ENCODE measurements at places on chromosomes 5 and 9.

GRCh38 chr9:137352511-137353222 lies 50.6 kb upstream of the NRARP start:
- DNase-seq = no peak

- DNase-seq = no peak
Measured at GRCh38 chr5:96506376-96506775, 73.3 kb upstream of the PCSK1 start.

GRCh38 chr9:20447291-20447690 lies 175.0 kb downstream of the MLLT3 start:
- DNase-seq = no peak

GRCh38 chr5:137392261-137392660 lies 106.9 kb downstream of the SPOCK1 start:
- DNase-seq = no peak

DNA sequence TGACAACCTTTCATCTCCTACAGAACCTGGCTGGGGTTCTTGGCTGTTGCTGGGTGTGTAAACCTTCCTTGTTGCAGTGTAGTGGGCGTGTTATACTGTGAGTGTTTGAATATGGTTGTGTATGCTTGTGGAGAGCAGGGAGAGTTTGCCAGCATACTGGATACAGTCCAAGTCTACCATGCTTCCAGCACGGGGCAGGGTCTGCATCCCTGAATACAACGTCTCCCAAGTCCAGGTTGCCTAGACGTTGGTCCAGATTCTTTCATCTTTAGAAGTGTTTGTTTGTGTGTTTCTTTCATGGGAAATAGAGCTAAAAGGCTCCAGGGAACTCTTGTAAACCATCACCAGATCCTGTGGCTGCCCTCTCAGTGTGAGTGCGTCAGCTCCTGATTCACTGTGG lies 46.4 kb downstream of the SYK start:
- DNase-seq = no peak

- DNase-seq = peak; percentile 41
Measured at GRCh38 chr9:114691046-114691955, 9.3 kb upstream of the TEX48 start.

GRCh38 chr5:139659695-139660101 lies 11.5 kb downstream of the CXXC5 start:
- DNase-seq = no peak

GRCh38 chr5:96904054-96904931 lies 28.0 kb downstream of the ERAP2 start:
- DNase-seq = no peak

- no peak for DNase-seq
Measured at GRCh38 chr5:65213921-65214525, 267.7 kb downstream of the ADAMTS6 start.

DNA sequence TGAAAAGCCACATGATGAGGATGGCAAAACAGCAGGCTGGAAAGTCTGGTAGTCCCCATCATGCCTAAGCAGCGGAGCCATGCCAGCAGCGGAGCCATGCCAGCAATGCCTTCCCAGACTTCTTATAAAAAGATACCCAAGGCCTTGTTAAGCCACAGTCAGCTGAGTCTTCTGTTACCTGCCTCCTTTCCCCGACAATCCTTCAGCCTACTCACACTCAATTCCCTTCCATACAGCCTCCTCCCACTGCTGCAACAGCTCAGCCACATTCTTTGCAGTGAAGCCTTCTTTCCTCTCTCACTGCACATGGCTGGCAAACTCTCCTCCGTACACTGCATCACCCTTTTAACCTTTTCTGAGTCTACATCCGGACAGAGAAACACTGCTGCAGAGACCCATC lies 114.9 kb downstream of the AUH start:
- no peak for DNase-seq

- no peak for DNase-seq
Measured at GRCh38 chr5:134714120-134714519, 24.2 kb upstream of the CAMLG start.

GRCh38 chr5:158140120-158140731 lies 281.3 kb upstream of the CLINT1 start:
- no peak for DNase-seq

GRCh38 chr9:22452415-22453010 lies 5.9 kb downstream of the DMRTA1 start:
- DNase-seq = no peak

GRCh38 chr5:54886866-54887265 lies 98.5 kb downstream of the ESM1 start:
- DNase-seq = no peak

- DNase-seq = no peak
Measured at GRCh38 chr5:88142886-88143692, 125.6 kb downstream of the TMEM161B start.

- DNase-seq = no peak
Measured at GRCh38 chr9:68678430-68678829, 26.6 kb upstream of the PIP5K1B start.

DNA sequence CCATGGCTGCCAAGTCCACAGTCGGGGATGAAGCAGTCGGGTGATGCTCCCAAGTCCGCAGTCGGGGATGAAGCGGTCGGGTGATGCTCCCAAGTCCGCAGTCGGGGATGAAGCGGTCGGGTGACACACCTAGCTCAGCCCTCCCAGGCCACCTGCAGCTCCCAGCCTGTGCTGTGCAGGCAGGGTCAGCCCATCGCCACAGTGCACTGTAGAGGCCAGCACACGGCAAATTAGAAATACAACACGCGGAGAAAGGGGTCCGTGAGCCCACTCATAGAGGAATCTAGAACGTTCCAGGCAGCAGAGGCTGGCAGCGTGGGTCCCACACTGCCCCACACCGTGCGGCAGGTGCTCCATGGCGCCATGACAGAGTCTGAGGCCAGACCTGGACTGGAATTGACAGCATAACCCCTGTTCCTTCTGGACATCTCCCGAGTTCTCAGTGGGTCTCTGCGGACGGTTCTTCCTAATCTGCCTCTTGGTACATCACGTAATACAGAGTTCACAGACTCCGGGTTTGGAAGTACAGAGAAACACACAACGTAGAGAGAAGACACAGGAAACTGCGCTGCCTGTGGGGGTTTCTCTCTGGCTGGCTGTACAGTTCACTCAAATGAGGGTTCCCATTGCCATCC lies 7.7 kb upstream of the EXOC3 start:
- DNase-seq = no peak

- DNase-seq = no peak
Measured at GRCh38 chr5:169837686-169838085, 142.6 kb downstream of the INSYN2B start.

DNA sequence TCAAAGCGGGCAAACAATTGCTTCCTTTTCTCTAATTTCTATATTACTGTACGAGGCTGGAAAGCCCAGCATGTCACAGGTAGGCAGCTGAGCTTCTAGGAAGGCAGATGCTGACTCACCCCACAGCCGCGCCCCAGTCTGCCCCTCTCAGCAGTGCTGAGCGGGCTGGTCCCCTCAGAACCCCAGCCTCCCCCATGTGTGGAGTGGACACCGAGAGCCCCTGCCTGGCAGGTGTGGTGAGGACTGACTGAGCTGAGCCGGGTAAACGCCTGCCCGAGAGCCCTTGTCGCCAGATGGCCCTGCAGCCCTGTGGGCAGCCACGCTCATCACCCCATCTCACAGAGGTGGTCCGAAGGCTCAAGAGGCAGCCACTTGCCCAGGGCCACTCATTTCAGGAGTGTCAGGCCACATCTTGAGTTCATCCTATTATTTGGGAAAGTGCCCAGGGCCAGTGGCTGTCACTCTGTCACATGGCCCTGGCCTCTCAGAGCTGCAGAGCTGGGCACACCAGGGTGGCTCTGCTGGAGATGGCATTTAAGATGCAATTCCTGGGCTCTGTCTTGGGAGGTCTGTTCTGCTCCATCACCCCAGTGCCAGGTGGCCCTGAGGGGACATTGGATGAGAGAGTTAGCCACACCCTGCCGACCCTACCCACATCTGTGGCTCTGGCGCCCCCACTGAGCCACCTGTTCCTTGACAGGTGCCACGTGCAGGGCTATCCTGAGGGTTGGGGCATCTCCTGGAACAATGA lies 12.4 kb downstream of the CARD19 start:
- peak; percentile 20 for DNase-seq

GRCh38 chr9:74729136-74729695 lies 158.5 kb downstream of the TRPM6 start:
- DNase-seq = no peak

GRCh38 chr5:1345876-1346626 lies 1.2 kb upstream of the CLPTM1L start:
- DNase-seq = no peak

- no peak for DNase-seq
Measured at GRCh38 chr5:154697371-154697770, 57.8 kb upstream of the LARP1 start.

GRCh38 chr9:129889941-129890717 lies 54.9 kb downstream of the USP20 start:
- DNase-seq = peak; percentile 77

GRCh38 chr9:97659771-97660170 lies 26.1 kb downstream of the NCBP1 start:
- DNase-seq = no peak

Data from CD4-positive, alpha-beta T cell treated with Interleukin-15 for 1 hour (primary cell).